T-helper 2 cell (primary cell): ENCODE measurements at places on chromosomes 12 and 14.

DNA sequence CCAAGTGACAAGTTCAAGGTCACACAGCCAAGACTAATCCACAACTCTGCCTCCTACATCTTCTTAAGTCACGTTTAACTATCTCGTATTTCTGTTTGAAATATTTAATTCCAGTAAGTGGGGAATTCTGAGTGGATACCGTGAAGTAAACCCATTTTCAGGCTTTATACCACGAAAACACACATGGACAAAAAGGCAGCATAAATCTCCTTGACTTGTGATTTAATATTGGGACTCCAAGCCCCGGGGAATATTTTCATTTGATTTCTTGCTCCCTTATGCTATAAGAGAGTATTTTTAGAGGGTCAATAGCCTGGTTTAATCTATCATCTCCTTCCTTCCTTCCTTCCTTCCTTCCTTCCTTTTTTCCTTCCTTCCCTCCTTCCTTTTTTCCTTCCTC, 716.7 kb downstream of the VRK1 start:
- DNase-seq = no peak

- no peak for DNase-seq
Observed at GRCh38 chr14:69715725-69716477, 51.0 kb upstream of the SRSF5 start.

DNA sequence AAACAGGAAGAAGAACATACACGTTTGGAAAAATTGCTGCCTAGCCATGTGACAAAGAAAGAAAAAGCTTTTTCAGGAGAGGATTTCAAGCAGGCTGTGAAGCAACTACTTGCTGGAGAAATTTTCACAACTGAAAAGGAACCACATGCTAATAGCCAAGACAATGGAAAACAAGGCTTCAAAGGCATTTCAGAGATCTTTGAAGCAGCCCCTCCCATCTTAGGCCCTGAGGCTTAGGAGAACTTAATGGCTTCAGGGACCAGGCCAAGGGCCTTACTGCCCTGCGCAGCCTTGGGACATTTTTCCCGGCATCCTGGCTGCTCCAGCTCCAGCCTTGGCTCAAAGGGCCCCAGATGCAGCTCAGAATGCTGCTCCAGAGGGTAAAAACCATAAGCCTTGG, 255.9 kb upstream of the ARID2 start:
- DNase-seq = no peak

GRCh38 chr12:106084014-106084671, 54.6 kb downstream of the NUAK1 start:
- no peak for DNase-seq

- no peak for DNase-seq
Observed at GRCh38 chr12:129193263-129193871, 340.1 kb downstream of the GLT1D1 start.

DNA sequence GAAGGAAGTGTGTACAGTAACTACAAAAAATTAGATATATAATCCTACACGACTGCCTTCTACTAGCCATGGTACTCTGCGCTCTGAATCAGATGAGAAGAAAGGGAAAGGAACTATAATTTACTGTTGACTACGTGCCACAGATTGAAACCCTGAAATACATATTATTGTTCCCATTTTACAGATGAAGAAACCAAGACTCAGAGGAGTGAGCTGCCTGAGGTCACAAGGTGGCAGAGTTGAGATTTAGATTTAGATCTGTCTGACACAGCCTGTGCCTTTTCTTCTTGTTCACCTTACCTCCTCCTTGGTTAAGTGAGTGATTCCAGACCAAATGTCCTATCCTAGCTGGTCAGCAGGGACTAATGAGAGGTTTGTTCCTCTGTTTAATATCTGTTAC, 61.6 kb upstream of the OR4E1 start:
- DNase-seq = no peak

GRCh38 chr12:123485756-123486155, 27.8 kb downstream of the SNRNP35 start:
- DNase-seq = no peak

DNA sequence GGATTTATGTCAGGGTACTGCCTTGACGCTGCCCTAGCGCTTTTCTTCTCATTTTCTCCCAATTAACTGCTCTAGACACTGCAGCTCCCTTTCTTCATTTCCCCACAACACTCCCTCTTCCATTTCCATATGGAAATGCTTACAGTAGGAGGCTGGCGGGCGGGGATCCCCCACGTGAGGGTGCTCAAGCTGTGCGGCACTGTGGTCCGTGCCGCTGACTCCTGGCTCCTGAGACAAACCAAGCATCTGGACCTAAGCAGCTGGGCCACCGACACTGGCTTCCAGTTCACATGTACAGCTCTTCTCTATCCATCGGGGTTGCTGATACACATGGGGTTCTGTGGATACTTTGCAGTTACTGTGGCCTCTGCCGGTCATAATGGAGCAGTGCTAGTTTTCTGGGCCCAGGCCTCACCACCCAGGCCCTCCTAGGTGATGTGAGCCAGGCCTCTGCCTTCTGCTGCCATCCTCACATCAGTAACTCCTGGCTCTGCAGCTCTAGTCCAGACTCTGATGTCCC, 20.2 kb downstream of the TCHP start:
- no peak for DNase-seq

DNA sequence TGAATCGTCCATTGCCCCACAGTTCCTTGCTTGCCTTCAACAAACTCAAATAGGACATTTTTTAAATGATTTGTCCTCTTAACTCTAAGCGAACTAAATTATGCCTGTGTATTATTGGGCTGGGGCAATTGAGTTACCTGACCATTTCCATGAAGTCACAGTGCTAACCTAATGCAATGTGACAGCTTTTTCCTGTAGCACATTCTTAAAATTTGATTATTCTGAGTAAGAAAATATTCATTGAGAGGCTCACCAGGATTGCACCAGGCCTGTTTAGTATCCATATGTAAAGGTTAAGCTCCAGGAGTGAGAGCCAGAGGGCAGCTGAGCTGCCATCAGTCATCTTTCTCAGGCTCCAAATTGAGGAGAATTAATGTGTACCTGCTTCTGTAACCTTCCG, 90.9 kb downstream of the GPR65 start:
- DNase-seq = no peak

GRCh38 chr12:53961025-53961761, 6.5 kb downstream of the HOXC12 start:
- no peak for DNase-seq

DNA sequence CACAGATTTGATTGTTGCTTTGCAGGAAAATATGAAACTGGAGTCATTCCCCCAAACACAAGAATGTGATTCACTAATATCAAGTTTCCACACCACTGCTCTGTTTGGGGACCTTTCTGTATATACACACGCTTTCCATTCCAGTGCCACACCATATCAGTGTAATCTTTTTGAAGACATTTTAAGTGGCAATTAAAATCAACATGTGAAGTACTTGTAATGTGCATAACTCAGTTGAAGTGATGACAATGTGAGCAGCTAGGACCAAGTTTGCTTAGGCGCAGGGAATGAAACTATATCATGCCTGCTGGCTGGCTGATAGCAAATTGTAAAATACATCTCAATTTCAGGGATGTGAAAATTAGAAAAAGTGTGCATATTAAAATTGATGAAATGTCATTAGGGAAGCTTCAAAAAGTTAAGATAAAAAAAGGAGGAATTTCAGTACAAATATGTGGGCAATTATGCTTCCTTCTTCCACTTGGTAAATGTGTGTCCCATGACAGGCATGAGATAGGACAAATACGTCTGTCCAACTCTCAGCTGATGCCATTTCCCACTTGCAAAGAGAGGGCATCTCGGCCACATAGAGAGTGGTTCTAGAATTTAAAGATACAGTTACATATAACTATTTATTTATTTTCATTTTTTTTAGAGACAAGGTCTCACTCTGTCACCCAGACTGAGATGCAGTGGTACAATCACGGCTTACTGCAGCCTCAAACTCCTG, 43.7 kb downstream of the HSPB8 start:
- DNase-seq = no peak

DNA sequence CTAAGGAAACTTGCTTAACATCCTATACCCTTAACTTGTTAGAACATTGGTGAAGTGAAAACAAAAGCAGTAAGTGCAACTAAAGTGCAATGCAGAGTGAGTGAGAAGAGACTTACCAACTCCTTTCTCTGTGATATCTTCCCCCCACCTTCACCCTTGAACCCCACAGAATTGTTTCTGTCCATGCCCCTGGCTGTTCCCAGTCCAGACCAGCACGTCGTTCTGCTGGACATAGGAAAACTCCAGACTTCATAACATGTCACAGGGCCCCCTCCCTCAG, 91.9 kb downstream of the DAD1 start:
- no peak for DNase-seq

- peak; percentile 51 for DNase-seq
Observed at GRCh38 chr14:49858383-49858782, 5.8 kb upstream of the NEMF start.

DNA sequence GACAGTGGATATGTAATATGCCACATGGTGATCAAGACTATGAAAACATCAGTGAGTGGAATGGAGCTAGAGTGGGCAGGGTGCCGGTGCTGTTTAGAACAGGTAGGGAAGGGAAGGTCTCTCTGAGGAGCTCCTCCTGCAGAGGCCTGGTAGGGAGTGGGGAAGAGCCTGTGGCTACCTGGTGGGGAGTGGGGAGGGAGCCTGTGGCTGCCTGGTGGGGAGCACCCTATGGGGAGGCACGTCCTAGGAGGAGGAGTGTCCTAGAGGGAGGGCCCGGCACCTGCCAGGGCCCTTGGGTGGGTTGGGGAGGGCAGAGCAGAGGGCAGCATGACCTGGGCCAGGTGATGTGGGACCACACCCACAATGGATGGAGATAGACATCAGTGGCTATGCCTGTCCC, 122.6 kb downstream of the ADGRD1 start:
- DNase-seq = no peak

DNA sequence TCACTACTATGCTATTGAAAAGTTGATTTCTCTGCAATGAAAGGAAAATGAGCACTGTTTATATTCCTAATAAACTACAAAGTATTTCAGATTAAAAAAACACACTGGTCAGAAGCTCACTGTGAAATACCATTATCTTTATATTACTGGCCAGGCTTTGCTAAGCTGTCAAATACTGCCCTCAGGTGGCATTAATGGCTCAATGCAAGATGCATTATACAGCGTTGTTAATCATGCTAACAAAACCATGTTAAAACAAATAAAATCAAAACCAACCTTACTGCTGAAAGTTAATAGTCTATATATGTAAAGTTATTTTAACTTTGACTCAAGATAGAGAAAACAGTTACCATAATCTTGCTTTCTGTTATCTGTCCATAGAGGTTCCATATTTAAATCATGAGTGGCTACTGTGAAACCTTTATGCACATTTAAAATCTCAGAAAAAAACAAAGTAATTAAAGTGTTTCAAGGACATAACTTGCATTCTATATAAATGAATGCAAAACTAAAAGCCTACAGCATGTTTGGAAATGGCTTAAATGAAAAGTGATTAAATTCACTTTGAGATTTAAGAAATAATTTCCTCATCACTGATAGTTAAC, 121.7 kb downstream of the RALGAPA1 start:
- DNase-seq = peak; percentile 51
